ENCODE measurements at places on chromosomes 2 and 18. TPM values are rescaled to one million over a fixed set of nuclear protein-coding genes. Genes with fewer than 3 reads are reported as not detected.

Gene LRRTM1
- 4.4 TPM for total RNA-seq

Gene ELOA2
- total RNA-seq, result not detected

Gene ALMS1
- 54.3 TPM for total RNA-seq

Gene BCL11A
- total RNA-seq, result 3.6 TPM

Gene CCDC150
- 1.0 TPM for total RNA-seq

Gene NOSTRIN
- 22.5 TPM for total RNA-seq

Gene SLC9A4
- total RNA-seq, result not detected

Gene SERPINB12
- total RNA-seq, result not detected

Gene EVA1A
- not detected for total RNA-seq

Gene DLGAP1
- total RNA-seq, result 0.50 TPM

Gene SPC25
- total RNA-seq, result not detected

Gene NEU2
- not detected for total RNA-seq

Gene CPO
- 1.9 TPM for total RNA-seq

Gene VWA3B
- not detected for total RNA-seq

Gene RGPD4
- total RNA-seq, result not detected

Gene ASB1
- 38.8 TPM for total RNA-seq

Data from gastroesophageal sphincter (tissue), 4 donors.